ENCODE measurements at places on chromosomes 6 and 20.
A peak's percentile ranks its signal among the peaks of the same experiment; 100 is the strongest.

DNA sequence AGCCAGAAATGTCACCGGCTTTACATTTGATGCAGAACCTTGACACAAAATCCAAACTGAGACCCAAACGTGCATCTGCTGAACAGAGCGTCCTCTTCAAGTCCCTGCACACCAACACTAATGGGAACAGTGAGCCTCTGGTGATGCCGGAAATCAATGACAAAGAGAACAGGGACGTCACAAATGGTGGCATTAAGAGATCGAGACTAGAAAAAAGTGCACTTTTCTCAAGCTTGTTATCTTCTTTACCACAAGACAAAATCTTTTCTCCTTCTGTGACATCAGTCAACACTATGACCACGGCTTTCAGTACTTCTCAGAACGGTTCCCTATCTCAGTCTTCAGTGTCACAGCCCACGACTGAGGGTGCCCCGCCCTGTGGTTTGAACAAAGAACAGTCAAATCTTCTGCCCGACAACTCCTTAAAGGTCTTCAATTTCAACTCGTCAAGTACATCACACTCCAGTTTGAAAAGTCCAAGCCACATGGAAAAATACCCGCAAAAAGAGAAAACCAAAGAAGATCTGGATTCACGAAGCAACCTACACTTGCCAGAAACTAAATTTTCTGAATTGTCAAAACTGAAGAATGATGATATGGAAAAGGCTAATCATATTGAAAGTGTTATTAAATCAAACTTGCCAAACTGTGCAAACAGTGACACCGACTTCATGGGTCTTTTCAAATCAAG, 108.4 kb downstream of the RTN4IP1 start:
- no peak for DNase-seq

- no peak for DNase-seq
Observed at GRCh38 chr6:128150376-128150775, 249.5 kb upstream of the THEMIS start.

DNA sequence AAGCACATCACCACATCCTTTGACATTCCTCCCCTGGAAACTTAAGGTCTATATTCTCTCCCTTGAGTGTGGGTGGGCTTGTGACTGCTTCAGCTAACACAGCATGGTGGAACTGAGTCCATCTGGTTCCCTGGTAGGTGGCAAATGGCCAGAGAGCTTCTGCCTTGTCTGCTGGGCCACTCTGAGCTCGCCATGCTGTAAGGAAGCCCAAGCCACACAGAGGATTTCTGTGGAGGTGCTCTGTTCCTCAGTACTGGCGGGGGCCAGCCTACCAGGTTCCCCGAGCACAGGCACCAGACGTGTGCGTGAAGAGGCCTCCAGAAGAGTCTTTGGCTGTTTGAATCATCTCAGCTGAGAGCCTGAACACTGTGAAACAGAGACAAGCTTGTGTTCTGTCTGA, 41.6 kb upstream of the PMEPA1 start:
- no peak for DNase-seq

DNA sequence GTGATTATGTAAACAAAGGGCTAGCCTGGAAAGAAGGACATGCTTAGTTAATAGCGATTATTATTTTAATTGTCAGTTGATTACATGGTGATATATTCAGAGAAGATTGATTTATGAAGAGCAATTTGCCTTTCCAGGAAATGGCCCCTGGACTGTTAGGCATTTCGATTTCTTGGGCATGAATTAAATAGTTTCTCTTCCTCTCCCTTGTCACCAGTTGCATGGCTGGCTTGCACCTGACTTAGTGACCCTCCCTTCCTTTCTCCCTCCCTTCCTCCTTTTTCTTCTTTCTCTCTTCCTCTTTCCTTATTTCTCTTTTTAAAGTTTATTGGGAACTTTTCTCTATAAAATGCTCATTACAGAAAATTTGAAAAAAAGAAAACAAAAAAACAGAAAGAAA, 235.4 kb downstream of the CDC5L start:
- no peak for DNase-seq

- DNase-seq, result no peak
Observed at GRCh38 chr20:38864662-38865061, 59.2 kb downstream of the PPP1R16B start.

DNA sequence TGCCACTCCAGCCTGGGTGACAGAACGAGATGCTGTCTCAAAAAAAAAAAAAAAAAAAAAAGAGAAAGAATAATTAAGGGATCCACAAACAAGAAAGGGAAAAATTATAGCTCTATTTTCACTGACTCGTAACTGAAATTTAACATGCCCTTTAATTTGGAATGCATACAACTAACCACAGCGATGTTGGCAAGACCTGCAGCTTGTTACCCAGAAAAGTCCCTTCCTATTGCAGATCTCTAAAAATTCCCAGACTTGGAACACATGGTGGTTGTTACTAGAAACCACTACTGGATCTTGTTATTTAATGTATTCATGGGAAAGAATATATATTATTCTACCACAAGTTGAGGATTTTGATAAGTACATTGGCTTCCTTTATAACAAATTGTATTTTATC, 27.8 kb upstream of the SMIM28 start:
- DNase-seq, result peak; percentile 75

Data from astrocyte of the hippocampus (primary cell).